ENCODE measurements at places on chromosomes 2 and 18. TPM values are rescaled to one million over a fixed set of nuclear protein-coding genes. Genes with fewer than 3 reads are reported as not detected.

The ZSWIM2 gene
- total RNA-seq: not detected

The LIPG gene
- 0.24 TPM for total RNA-seq

The AQP12B gene
- total RNA-seq: 0.18 TPM

The C2orf92 gene
- total RNA-seq: 4.5 TPM

The CRYGB gene
- not detected for total RNA-seq

The ANKRD30B gene
- total RNA-seq: not detected

DNA sequence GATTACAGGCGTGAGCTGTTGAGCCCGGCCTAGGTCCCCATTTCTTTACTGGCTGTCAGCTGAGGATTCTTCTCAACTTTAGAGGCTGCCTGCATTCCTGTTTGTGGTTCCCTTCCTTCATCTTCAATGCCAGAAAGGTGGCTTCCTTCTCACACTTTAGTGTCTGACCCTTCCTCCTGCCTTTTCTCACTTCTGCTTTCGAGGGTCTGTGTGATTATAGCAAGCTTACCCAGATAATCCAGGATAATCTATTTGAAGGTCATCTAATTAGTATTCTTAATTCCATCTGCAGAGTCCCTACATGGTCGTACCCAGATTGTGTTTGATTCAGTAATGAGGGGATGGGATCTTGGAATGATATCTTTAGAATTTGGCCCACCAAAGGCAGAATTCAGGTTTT, 157.4 kb downstream of the TANC1 start:
- no peak for DNase-seq

DNA sequence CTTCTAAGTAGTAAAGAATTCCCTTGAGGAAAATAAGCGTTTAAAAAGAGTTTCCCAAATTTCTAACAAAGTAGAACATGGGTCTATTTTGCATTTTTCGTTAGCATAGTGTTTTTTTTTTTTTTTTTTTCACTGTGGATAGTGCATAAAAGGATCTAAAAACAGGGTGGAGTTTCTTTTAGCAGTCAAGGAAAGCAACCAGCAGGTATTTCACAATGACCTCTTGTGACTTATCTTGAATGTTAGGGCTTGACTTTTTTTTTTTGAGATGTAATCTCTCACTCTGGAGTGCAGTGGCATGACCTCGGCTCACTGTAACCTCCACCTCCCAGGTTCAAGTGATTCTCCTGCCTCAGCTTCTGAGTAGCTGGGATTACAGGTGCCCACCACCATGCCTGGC, 14.9 kb upstream of the DGKD start:
- no peak for DNase-seq

DNA sequence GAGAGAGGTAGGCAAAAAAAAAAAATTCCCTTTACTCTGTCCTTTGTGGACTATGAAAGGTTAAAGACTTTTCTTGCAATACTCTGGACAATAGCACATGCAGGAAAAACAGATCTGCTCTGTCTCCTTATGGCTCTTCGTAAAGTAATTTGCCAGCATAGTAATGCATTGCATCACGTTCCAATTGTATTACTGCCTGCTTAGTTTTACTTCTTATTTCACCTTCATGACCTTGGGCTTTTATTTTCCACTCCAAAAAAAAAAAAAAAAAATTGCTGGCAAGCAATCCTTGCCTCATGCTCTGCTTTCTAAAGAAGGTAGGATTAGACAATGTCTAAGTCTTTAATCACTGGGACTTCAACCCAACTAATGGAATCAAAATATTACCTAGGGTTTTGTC, 1802.7 kb downstream of the SUCLG1 start:
- no peak for DNase-seq

DNA sequence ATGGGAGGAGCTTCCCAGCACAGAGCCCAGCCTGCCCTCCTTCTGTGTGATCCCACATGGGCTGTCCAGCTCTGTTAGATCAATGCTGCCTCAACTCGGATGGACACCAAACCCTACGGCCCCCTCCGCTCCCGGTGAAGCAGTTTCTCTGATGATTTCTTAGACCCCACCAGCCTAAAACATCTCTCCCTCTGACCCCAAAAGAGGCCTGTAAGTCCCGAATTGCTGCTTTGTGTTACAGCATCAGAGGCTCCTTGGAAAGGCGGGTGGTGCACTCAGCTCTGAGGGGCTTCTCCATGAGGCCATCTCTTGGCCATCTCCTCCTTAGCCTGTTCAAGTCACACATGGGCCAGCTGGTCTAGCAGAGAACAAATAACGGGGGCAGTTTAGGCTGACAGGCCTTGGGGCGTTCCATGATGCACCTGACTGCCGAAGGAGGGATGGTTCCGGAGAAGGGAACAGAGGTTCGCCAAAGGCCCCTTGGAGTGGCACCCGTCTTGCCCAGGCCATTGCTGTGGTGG, 240.7 kb downstream of the SH3RF3 start:
- DNase-seq: peak; percentile 4

GRCh38 chr2:216839688-216840087, 20.2 kb downstream of the TNP1 start:
- DNase-seq: no peak

GRCh38 chr18:9688036-9688741, 19.9 kb upstream of the RAB31 start:
- DNase-seq: no peak

GRCh38 chr2:168152902-168153530, 94.4 kb downstream of the STK39 start:
- no peak for DNase-seq

DNA sequence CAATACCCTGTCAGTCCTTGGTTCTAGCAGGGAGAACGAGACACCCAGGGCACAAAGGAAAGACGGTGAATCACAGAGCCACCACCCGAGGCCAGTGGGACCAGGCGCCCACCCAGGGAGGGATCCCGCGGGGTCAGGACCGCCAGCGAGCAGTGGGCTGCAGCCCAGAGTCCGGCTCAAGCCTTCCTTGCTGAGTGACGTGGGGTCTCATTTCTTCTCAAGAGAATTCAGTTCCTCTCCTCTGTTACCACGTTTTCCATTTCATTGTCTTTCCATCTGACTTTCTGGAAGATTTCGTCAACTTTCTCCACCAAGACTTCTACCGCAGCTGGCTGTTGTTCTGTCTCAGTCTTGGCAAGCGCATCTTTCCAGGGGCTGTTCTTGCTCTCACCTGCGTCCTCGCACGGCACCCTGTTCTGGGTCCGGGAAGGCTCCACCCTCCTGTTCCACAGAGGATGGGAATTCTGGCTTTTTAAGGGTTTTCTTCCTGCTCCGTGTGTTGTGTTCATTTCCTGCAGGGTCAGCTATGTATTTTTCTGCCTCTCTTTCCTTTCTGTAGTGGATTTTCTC, 248.6 kb downstream of the NDUFA10 start:
- no peak for DNase-seq

GRCh38 chr2:17758118-17758517, 4.2 kb downstream of the GEN1 start:
- DNase-seq: no peak

DNA sequence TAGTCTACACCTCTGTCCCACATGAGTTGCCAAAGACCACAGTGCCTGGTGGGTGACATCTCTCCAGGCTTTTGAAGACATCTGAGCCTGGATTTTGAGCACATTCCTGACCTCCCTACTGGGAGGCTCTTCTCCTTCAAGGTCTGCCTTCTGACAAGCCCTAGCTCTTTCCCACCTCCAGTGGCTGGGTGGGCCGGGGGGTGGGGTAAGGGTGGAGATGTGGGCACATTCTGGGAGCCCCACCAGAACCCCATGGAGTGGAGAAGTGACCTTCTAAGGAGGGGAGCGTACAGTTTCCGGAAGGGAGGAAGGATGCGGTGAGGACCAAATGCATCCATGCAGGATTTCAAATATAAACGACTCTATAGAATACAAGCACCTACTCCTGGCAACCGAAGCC, 27.9 kb upstream of the ANXA4 start:
- no peak for DNase-seq

- no peak for DNase-seq
Observed at GRCh38 chr2:209956271-209956670, 46.2 kb upstream of the RPE start.

DNA sequence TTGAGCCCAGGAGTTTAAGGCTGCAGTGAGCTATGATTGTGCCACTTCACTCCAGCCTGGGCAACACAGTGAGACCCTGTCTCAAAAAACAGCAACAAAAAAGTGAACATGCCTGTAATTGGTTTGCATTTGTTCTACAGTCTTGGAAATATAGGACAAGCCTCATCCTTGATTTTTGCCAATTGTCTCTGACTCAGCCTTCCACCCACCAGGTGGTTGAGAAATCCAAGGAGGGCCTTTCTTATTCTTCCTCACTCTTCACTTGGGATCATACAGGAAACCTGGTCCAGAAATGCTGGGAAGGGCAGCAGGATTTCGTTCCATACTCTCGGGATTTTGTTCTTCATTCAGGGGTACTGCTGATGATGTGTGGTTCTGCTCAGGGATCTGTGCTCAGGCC, 94.6 kb downstream of the CDC42EP3 start:
- no peak for DNase-seq

DNA sequence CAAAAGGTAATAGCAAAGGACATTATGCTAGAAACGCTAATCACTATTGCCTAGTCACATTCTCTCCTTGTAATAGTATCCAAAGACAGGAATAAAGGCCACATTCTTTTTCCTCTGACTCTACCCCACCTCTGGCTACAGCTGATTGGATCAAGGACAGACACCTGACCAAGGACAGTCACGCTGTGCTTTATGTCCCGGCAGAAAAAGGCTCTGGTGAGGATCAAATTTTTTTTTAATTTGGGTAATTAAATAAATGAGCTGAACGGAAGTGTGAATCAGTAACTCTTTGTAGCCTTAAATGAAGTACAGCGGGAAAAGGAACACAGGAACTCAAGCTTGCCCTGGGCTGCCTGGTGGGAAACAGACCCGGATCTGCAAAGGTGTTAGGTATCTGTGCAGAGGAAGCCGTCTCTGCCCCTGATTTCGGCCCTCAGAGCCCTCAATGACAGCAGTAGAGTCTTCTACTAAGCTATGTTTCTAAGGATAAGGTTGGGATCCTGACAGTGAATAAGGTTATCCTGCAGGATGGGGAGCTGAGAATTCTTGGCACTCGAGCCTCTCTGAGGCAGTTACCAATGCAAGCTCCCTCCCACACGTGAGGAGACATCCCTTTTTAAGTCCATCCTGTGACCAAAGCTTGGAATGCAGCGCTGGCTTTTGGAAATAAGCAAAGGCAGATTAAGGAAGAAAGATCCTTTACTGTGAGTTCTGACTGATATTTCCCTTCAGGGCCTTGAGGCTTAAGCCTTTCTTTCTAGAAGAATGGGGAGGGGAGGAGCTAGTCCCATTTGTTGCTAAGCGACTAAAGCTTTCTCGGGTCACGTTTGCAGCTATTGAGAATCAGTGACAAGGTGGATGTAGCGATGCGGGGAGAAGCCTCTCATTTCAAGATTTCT, 37.8 kb upstream of the IKZF2 start:
- DNase-seq: no peak

GRCh38 chr2:40002339-40002738, 223.3 kb upstream of the THUMPD2 start:
- no peak for DNase-seq

DNA sequence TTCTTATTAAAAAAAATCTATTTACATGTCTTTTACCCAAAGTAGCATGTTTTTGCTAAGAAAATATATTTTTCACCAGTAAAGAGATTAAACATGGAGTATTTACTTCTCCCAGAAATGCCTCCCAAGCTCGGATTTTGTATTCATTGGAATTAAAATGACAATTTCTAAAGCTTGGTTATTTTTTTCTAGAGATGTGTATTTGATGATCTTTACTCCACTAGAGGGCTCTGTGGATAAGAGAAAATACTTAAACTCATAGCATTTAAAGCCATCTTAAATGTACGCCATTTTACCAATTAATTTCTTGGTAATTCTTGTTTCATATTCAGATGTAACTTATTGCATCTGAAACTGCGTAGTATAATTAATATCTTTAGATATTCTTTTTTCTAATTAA, 461.4 kb downstream of the GALR1 start:
- no peak for DNase-seq

DNA sequence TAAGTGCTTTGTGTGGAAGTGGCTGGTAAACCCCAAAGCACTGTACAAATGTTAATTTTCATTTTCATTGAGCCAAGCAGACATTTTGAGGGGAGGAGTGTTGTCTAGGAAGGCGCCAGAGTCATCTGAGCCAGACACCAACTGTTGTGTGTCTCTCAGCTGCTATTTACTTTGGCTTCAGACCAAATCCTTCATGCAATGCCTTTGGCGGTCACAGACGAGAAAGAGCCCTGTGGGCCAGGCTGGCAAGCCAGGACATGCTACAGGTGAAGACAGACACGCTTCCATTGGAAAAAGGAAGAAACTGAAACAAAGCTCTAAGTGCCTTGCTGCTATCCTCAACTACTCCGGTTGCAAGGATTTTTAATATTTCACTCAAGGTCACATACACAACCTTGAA, 115.4 kb upstream of the CDC42EP3 start:
- no peak for DNase-seq

DNA sequence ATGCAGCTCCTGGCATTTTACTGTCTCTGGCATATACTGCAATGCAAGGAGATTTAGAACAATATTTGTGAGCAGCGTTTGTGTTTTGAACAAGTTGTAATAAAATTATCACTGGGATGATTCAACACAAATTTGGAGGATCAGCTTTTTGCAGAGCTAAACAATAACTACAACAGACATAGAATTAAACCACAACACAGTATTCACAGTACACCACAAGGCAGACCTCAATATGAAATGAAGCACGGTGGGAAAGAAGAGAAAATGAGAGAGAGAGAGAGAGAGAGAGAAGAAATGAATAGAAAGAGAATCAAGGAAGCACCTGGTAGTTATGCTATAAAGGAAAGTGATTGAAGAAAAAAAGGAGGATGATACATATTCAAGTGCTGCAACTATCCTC, 39.4 kb downstream of the HOXD1 start:
- no peak for DNase-seq

- no peak for DNase-seq
Observed at GRCh38 chr2:181153886-181154285, 173.5 kb downstream of the UBE2E3 start.

- no peak for DNase-seq
Observed at GRCh38 chr2:223383315-223383714, 218.8 kb downstream of the SCG2 start.

GRCh38 chr2:227430639-227431038, 41.3 kb upstream of the AGFG1 start:
- DNase-seq: no peak

Data from ovary (tissue), 10 donors.